ENCODE measurements at places on chromosomes 1 and 21.
A peak's percentile ranks its signal among the peaks of the same experiment; 100 is the strongest.

- DNase-seq: peak; percentile 90
Measured at GRCh38 chr1:16905110-16905867, 9.5 kb downstream of the RNU1-2 start.

DNA sequence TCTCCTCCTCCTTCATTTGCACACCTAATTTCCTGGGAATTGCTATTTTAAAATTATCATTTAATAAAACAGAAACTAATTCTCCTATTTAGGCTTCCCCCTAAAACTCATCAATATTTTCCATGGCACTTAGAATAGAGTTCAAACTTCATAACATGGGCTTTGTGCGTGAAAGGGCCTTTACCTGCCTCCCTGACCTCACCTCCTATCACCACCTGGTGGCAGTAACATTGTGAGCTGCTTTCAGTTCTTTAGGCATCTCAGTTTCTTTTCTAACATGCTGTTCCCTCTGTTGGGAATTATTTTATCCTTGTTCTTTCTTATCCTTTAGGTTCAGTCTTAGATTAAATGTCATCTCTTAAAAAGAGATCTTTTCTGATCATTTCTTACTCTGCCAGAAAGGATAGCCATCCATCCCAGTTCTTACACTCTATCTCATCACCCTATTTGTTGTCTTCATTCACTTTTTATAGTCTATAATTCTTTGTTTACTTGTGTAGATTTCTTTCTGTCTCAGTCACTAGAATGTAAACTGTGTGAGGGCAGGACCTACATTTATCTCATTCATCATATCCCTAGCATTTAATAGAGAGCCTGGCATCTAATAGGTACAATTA, 133.8 kb upstream of the KIAA1614 start:
- DNase-seq: no peak

GRCh38 chr1:221563476-221563921, 178.4 kb downstream of the DUSP10 start:
- DNase-seq: no peak

DNA sequence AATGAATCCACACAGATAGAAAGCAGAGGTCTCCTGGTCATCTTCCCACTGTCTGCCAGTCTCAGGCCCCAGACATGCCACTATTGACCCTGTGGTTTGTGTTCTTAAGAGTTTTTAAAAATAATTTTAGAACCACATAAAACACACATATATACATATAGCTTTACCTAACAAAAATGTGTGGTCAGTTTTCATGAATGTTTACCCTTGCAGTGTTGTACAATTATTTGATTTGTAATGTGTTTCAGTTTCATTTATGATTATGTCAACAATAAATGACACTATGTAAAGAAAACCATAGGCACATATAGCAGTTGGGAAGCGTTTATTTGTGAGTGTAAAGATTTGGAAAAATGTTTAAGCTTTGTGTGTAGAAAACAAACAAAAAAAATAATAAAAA, 17.1 kb downstream of the CHAF1B start:
- no peak for DNase-seq

- DNase-seq: no peak
Measured at GRCh38 chr21:45592626-45593134, 50.4 kb upstream of the SLC19A1 start.

- no peak for DNase-seq
Measured at GRCh38 chr1:56399326-56399725, 180.0 kb downstream of the PLPP3 start.

GRCh38 chr1:201459775-201460174, 9.2 kb downstream of the PHLDA3 start:
- DNase-seq: no peak

DNA sequence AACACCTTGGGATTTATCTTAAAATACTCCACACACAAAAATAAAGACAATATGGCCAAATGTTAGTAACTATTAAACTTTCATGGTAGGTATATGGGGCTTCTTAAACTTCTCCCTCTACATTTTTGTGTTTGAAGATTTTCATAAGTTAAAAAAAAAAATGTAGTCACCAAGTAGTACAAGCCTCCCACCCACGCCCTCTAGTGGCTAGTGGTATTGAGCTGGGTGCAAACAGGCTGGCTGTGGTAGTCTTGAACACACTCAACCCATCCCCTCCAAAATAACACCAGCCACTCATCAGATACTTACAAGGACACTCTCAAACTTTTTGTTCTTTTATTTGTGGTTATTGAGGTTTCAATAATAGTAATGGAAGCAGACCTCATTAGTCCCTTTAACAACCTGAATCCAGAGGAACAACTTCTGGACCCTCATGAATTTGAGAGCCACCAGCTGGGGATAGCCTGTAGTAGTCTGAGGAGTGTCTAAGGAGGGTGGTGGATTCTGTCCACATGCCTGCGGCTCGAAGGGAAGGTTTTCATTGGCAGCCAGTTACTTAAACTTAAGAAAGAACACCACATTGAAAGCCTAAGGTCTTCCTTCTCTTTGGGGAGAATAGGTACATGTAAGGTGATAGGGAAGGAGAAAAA, 15.6 kb downstream of the RD3 start:
- peak; percentile 28 for DNase-seq

DNA sequence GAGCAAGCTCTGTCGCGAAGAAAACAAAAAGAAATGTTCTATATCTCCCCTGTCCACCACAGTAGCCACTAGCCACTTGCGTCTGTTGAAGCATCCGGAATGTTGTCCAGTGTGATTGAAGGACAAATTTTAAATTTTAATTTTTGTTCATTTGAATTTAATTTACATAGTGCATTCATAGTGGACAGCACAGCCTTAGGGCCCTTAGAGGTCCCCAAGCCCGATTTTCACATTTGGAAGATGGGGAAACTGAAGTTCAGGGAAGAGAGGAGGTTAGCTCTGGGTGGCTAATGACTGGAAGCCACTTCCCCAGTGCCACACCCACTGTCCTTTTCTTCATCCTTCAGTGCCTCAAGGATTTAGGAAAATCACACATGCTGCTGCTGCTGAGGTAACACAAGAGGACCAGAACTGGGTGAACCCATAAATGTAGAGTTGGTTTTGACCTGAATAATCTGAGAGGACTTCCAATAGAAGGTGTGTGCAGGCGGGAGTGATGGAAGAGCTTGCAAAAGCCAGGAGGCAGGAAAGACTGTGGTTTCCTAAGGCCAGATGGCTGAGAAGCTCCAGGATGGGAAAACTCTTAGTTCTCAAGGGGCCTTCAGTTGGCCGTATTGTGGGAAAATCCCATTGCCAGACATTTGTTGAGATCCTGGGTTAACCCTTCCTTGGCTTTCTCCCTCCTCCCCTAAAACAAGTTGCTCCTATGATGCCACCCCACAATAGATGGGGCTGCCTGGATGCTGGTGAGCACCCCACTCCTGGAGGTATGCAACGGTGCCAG, 49.5 kb downstream of the TRIM11 start:
- DNase-seq: no peak

DNA sequence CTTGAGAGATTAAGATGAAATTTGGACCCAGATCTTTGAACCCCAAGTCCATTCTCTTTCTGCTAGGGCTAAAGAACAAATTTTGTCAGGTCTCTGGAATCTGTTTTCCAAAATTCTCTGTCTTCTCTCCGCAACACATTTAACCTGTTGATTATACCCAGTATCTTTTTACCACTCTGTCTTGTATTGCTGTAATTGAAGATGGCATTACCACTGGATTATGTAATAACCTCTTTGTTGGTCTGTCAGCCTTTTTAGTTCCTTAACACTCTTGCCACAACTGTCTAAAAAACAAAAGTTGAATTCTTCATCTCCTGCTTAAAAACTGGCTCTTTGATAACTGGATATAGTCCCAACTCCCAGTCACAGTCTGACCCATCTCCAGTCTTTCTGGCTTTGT, 3.0 kb downstream of the SRP9 start:
- no peak for DNase-seq

GRCh38 chr1:228668553-228669241, 66.6 kb upstream of the RHOU start:
- no peak for DNase-seq

GRCh38 chr1:55204997-55205396, 10.2 kb downstream of the USP24 start:
- DNase-seq: no peak

GRCh38 chr1:3714814-3715213, 37.4 kb upstream of the CCDC27 start:
- DNase-seq: no peak

DNA sequence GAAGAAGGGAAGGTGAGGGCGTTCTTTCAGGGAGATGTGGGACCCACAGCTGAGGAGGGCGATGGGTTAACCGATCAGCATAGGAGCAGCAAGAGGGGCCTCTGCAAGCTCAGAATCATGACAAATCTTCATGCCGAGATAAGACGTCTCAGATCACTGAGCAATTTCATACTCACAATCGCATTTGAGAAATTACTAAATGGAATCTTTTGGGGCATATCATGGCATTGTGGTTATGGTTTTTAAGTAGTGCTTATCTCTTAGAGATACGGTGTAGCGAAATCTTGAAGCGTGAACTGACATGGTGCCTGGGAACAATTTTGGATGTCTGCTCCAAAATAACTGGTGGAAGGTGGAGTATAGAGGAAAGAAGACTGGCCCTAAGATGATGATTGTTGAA, 6.2 kb downstream of the TNNT2 start:
- no peak for DNase-seq

DNA sequence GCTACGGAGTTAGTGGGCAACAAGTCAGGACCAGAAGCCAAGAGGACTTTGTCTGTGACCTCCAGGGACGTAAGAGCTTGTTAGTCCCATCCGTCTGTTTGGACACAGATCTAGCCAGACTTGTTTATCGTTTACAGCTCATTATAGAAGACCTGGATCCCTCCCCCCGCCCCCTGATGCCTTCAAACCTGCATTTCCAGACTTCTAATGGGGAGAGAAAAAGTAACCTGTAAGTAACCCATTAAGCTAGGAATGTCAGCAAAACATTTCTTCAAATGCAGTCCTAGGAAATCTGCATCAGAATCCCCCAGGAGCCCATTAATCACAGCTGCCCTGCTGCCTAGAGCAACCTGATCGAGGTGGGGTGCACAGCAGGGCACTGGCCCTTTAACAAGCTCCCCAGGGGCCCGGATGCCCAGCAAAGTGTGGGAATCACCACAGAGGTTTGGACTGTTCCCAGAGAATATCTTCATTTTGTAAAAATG, 1.4 kb upstream of the MAD2L2 start:
- DNase-seq: no peak

GRCh38 chr1:66521721-66522365, 12.1 kb upstream of the SGIP1 start:
- DNase-seq: no peak

- no peak for DNase-seq
Measured at GRCh38 chr1:101683561-101683960, 313.2 kb downstream of the OLFM3 start.

- no peak for DNase-seq
Measured at GRCh38 chr1:20978413-20978812, 191.3 kb upstream of the HP1BP3 start.

DNA sequence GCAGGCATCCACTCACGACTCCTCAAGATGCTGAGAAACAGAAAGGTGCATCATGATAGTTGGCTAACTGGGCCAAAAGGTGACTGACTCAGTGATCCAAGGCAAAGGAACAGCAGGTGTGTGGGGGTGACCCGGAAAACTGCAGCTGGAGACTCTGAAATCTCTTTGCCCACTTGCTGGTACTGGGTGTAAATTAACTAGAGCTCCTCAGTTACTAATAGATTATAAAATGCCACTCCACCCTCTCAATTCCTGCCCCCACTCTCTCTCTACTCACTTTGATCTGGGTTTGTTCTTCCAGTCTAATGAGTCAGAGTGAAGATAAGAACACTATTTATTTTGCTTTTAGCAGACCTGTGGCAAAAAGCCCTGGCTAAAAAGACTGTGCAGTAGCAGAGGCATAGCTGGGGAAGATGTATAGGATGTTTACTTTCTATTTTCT, 7.2 kb upstream of the PIGC start:
- DNase-seq: no peak

- no peak for DNase-seq
Measured at GRCh38 chr1:218524526-218524925, 179.4 kb downstream of the TGFB2 start.

DNA sequence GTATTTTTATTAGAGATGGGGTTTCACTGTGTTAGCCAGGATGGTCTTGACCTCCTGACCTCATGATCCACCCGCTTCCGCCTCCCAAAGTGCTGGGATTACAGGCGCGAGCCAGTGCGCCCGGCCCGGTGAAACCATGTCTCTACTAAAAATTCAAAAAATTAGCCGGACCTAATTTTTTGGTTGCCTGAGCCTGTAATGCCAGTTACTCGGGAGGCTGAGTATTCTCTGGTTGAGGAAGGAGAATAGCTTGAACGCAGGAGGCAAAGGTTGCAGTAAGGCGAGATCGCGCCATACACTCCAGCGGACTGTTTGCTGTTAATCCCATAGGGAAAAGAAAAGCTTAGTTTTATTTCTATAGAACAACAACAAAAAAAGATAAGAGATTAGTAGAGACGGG, 29.9 kb upstream of the HJV start:
- DNase-seq: no peak

DNA sequence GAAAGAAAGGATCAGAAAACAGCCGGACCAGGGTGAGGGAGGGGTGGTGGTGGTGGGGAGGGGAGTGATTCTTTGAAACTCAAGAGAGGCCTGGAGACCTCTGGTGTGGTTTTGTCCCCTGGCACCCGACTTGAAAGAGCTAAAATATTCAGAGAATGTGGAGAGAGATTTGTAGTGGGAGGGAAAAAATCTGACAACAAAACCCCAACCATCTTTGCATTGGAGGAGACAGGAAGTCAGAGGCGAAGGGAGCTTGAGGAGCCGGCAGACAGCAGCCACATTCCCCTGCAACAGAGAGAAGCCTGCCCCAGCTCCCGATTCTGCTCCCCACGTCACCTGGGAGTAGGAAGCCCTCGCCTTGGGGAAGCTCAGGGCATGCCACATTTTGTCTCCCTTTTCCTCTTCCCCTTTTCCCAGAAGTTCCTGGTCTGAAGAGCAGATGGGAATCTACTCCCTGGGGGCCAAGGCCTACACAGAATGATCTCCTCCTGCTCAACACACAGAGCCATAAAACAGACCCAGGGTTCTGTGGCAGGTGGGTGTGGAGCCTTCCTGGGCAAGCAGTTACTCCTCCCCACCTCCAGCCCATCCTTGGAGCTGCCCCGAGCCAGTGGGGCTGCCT, 84.9 kb downstream of the ITPKB start:
- no peak for DNase-seq

DNA sequence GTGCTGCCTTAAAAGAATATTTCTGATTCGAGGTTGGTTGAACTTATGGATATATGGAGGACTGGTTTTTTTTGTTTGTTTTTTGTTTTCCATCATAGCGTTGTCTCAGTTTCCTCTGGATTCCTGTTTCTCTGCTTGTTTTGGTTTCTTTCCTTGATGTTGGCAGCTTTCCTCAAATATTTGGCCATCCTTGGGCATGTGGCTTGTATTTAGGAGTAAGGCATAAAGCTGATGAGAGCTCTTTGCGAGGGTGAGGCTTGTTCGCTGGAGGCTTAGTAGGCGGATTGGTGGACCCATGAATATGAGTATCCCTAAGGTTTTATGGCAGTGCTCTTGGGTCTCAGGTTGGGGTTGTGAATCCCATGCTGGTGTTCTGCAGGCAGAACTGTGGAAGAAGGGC, 22.9 kb downstream of the DYRK1A start:
- DNase-seq: no peak

GRCh38 chr1:55195521-55196233, 19.5 kb downstream of the USP24 start:
- no peak for DNase-seq
